ENCODE measurements at places on chromosomes 7 and 10. TPM values are rescaled to one million over a fixed set of nuclear protein-coding genes. Genes with fewer than 3 reads are reported as not detected.

The AKR1C4 gene
- not detected for total RNA-seq

The PRKAG2 gene
- total RNA-seq, result 56.3 TPM

The MYO3A gene
- total RNA-seq, result 1.4 TPM

The GLI3 gene
- not detected for total RNA-seq

The HBP1 gene
- total RNA-seq, result 127 TPM

The SKAP2 gene
- 53.4 TPM for total RNA-seq

The NKX2-3 gene
- not detected for total RNA-seq

The GBX1 gene
- not detected for total RNA-seq

The CPA2 gene
- not detected for total RNA-seq

The OR6V1 gene
- total RNA-seq, result not detected

Data from B cell (primary cell).